ENCODE measurements at places on chromosomes 2 and 18.

- DNase-seq = no peak
Observed at GRCh38 chr18:37457341-37457740, 108.3 kb downstream of the CELF4 start.

- DNase-seq = no peak
Observed at GRCh38 chr2:192000196-192000980, 153.5 kb upstream of the CAVIN2 start.

DNA sequence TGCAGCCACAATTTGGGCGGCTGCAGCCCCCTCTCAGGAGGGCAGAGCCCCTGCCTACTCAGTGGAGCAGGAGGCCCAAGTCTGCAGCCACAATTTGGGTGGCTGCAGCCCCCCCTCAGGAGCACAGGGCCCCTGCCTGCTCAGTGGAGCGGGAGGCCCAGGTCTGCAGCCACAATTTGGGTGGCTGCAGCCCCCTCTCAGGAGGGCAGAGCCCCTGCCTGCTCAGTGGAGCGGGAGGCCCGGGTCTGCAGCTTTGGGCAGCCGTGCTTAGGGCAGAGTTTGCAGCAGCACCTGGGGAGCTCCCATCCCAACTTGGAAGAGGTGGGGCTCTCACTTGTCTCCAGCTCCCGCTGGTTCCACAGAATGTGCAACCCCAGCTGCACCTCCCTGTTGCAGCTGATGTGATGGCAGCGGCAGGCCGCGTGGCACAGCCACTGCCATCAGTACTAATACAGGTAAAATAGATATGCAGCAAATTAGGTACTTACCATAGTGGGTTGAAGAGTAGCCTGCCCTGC is 99.4 kb downstream of the TWIST2 start:
- DNase-seq = no peak

DNA sequence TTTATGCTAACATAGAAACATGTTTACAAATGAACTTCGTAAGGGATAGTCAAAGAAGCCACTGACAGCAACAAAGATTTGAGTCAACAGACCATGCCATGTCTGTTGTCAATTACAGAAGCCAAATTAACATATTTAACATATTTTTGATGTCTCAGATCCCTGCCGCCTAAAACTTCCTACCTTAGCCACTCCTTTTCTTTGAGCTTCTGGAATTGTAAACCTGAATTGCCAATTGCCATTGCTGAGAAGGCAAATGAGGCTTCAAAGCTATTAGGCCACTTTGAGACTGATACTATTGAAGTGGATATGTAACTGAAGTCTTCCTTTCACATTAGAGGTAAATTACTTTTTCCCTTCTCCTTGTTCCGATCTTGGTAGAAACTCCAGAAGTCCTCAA is 66.0 kb upstream of the DSEL start:
- no peak for DNase-seq

DNA sequence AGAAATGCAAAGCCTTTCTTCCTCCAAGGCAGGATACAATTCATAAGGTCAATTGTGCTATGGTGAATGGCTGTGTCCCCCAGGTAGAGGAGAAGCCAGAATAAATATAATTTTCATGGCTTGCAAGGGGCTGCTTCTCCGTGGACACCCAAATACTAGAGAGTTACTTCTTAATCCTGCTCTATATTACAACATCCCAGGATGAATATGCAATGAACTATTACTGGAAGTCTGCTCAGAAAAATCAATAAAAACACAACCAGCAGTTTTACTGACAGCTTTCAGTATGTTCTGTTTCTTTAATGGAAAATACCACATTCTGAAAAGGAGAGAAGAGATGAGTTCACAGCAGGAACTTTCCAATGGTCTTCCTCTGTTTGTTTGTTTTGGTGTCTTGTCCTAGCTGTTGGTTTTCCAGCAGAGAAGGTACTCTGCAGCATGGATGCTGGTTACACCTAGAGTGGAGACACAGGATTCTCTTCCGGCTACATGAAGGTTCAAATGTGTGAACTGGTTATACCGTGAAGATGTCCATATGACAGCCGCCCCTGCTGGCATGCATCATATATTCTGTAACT is 213.0 kb downstream of the PID1 start:
- no peak for DNase-seq

DNA sequence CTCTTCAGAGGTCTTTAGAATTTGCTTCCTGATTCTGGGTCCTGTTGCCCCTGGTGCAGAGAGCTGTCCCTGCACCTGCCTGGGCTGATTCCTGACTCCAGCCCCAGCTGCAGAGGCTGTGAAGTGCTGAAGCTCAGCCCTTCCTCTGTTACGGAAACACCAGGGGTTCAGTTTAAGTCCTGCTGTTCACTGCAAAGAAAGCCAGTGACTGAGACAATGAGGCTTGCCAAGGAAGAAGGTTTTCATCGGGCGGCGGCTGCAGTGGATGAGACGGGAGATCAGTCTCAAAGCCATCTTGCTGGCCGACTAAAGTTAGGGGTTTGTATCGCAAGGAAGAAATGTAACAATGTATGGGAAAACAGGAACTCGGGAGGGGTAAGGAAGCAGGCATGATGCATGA is 142.4 kb upstream of the ZNF236 start:
- DNase-seq = no peak

DNA sequence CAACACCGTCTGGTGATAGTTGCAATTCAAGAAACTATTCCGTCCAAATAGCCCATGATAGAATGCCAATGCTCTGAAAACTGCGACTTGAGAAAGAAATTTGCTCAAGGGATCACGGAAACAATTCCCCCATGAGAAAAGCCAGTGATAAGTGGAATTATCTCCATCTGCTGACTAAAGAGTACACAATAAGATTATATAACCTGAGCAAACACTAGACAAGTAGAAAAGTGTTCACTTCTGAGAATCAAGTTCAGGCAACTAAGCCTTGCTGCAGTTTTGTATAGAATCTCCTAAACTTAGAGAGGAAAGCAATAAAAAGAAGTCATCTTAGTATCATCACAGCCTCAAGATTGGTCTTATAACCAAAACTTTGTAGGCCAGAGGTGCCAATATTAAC is 336.3 kb upstream of the NRXN1 start:
- DNase-seq = no peak

- no peak for DNase-seq
Observed at GRCh38 chr2:168397629-168398028, 58.4 kb upstream of the CERS6 start.

DNA sequence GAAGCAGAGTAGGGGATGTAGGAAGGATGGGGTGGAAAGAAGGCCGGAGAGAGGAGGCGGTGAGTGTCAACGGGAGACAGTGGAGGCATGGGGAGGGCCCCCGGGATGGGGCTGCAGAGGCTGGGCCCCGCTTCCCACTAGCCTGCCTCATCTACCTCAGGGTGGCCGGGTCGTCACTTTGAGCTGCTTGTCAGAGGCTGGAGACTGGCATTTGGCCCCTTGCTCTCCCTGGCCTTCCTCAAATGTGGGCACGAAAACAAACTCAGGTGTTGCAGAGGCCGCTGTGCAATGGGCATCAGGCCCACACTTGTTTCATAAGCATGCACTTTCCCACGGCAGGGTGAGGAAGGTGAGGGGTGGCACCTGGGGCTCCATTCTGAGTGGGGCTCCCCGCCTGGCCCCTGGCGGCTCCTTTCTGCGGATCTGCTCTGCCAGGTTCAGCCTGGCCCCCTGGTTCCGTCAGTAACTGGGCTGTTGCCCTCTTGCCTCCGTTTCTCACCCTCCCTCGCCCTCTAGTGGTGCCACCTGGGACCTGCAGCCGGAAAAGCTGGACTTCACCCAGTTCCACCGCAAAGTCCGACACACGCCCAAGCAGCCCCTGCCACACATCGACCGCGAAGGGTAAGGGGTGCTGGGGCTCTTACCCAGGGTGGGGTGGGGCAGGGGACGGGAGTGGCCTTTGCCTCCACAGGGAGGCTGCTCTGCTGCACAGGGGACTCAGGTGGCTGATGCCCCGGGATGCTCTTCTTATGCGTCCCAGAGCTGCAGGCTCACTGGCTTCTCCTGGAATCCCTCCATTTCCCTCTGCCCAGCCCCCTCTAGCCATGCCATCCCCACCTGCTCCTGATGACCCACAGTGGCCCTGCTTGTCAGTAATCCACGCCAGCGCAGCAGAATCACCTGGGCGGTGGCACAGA is 125.4 kb downstream of the CTIF start:
- peak; percentile 72 for DNase-seq

- DNase-seq = no peak
Observed at GRCh38 chr2:170492010-170492409, 223.1 kb upstream of the SP5 start.

DNA sequence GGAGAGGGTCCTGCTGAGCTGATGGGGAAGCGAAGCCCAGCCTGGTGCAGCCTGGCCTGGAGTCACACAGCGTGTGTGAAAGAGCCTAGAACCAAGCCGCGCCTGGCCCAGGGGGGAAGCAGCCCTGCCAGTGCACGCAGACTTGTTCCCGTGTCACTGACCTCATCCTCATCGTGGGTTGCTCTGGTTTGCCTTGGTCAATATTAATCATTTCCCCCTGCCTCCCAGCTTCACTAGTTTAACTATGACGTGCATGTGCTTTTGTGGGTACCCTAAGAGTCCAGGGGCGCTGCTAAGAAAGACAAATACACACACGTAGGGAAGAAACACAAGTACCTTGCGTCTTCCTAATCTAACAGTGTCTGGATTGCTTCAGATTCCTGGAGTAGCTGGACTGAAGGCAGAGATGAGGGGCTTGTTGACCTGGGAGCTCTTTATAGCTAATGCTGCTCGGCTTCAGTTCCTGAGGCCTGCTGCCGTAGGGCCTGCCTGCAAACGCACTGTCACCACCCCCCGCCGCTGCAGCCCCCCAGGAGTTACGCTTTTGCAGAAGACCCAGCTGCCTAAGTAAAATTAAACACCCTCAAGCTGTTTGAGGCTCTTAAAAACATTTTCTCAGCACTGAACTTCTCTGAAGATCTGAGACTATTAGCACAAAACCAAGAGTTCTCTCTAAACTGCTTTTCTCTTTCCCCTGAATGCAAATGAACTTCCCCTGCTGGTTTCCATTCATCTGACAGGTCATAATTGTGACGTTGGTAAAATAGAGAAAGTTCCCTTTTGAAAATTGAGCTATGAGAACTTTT is 159.2 kb downstream of the FAM210A start:
- DNase-seq = peak; percentile 80

- DNase-seq = no peak
Observed at GRCh38 chr2:69720404-69720803, 21.5 kb upstream of the ANXA4 start.

- no peak for DNase-seq
Observed at GRCh38 chr2:149075105-149075504, 36.6 kb downstream of the LYPD6B start.

GRCh38 chr2:212975333-212975732 is 176.1 kb downstream of the IKZF2 start:
- no peak for DNase-seq

DNA sequence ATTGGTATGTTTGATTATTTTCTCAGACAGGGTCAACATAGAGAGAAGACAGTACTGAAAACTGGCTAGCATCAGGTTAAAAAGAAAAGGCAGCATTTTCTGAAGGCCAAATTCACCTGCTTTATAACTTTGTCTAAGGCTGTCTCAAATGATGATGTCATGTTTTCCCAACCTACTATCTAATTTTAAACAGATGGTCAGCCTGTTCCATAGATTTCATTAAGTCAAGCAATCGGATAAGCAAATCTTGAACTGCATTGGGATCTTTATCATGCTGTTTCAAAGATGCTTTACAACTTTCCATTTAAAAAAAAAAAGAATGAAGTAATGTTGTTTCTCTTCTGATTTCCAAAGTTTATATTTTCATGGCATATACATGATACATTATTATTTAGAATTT is 56.3 kb upstream of the SPOPL start:
- DNase-seq = no peak

GRCh38 chr2:202035089-202035940 is 1.7 kb downstream of the FZD7 start:
- no peak for DNase-seq

DNA sequence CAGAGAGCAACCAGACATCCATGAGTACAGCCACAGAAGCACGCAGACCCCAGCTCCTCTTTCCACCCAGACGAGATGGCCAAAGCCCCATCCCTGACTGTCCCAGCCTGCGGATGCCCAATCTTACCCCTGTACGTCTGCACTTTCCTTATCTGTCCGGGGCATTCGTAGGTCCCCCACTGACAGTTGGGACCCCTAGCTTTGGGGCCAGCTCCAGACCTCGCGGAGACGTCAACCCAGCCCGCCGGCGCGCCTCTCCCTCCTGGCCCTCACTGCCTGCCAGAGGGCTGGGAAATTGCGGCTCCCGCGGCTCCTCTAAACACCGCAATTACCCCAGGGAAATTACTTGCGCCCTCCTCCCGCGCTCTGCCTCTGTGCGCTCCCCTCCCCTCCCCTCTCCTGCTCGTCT is 2.3 kb downstream of the ECEL1 start:
- no peak for DNase-seq

GRCh38 chr18:41593171-41593675 is 361.8 kb upstream of the PIK3C3 start:
- DNase-seq = no peak

- no peak for DNase-seq
Observed at GRCh38 chr18:3924455-3924854, 474.5 kb downstream of the TGIF1 start.

GRCh38 chr2:195299600-195299999 is 357.4 kb upstream of the SLC39A10 start:
- DNase-seq = no peak

- DNase-seq = no peak
Observed at GRCh38 chr18:76318607-76319006, 176.4 kb downstream of the ZNF516 start.

GRCh38 chr2:3642521-3643215 is 15.3 kb upstream of the ALLC start:
- DNase-seq = no peak

DNA sequence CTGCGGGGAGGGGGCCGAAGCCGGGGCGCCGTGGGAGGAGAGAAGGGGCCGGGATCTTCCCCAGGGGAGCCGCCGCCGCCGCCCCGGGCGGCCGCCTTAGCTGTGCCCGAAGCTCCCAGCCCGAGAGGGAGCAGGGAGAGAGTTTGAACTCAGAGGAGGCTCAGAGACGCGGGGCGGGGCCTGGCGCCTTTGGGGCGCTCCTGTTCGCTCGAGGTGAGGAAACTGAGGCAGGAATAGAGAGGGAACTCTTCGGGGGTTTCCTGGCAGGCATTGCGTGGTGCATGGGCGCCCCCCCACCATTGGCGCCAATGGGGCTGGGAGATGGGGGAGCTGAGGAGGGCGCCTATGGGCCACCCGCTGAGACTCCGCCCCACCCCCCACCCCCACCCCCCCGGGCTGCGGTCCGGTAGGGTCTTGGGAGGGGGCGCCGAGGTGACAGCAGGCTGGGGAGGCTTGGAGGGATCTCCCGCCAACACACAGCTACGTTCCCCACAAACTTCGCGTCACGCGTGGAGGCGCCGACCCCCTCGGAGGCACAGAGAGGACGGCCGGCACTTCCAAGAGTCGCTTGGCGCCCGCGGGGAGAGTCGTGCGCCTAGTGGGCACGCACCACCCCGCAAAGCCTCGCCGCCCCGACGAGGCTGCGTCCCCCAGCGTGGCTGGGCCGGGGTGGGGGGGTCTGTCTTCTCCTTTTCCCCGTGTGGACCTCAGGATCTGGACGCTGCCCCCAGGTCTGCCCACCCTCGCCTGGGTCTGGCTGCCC is 680 bp downstream of the CTDSP1 start:
- DNase-seq = no peak

DNA sequence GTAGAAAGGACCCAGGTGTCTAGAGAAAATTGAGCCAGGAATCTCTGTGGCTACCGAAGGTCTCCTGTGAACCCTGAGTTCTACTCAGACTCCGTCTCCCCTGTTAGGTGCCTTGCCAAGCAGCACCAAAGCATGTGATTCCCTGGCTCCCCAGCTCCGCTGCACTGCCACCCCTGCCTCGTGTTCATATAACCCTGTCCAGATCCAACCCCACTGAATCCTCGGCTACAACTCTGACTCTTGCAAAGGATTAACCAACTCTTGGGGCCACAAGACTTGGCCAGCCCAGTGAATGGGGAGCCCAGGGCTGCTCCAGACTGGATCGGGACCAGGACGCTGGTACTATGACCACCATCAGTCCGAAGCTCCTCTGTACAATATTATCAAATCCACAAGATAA is 37.3 kb upstream of the ACAA2 start:
- DNase-seq = no peak

Measured in anterior cingulate cortex (tissue), 58 donors.